A172 (cell line): ENCODE measurements at places on chromosomes 16 and 17.

- peak; percentile 96 for DNase-seq
These were observed 48.0 kb upstream of the NDRG4 start for GRCh38 chr16:58451945-58452401.

DNA sequence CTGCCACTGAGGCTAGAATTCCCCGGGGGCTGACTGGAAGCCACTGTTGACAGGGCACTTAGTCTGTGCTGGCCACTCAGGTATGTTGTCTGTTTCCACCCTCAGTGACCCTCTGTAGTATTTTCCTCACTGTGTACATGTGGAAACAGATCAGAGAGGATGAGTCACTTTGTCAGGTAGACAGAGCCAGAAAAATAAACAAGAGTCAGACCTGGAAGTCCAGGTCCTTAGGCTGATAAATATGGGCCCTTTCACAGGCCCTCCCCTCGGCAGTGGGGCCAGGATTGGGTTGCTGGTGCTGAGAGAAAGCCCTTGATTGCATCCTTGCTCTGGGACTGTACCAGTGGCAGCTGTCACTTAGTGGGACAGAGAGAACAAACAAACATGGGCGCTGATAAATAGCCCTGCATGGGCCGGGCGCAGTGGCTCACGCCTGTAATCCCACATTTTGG lies 21.3 kb downstream of the PGS1 start:
- no peak for DNase-seq

- DNase-seq: no peak
These were observed 30.8 kb downstream of the OTOA start for GRCh38 chr16:21694609-21695008.

GRCh38 chr17:12853921-12854320 lies 64.6 kb downstream of the ARHGAP44 start:
- no peak for DNase-seq

DNA sequence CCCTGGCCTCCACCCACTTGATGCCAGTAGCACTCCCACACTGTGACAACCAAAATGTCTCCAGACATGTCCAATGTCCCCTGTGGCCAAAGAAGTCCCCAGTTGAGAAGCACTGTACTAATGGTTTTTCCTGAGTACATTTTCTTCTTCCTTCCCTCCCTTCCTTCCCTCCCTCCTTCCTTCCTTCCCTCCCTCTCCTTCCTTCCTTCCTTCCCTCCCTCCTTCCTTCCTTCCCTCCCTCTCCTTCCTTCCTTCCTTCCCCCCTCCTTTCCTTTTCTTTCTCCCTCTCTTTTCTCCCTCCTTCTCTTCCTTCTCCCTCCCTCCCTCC lies 76.7 kb upstream of the CDC42EP4 start:
- DNase-seq: no peak

DNA sequence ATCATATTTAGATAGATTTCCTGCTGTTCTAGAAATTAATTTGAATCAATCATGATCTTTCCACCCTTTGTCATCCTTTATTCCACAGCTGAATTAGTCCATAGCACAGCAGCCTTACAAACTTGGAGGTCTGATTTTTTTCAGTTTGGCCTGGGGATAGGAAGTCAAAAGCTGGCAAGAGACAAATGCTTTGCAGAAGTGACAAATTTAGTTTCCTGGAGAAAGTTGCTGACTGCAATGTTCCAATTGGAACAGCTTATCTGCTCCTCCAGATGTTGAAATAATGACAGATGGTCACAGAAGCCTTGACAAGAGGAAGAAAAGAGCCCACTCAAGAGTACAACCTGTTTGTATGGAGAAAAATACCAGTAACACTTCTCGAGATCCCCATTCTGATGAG lies 1276.1 kb upstream of the CDH8 start:
- no peak for DNase-seq

DNA sequence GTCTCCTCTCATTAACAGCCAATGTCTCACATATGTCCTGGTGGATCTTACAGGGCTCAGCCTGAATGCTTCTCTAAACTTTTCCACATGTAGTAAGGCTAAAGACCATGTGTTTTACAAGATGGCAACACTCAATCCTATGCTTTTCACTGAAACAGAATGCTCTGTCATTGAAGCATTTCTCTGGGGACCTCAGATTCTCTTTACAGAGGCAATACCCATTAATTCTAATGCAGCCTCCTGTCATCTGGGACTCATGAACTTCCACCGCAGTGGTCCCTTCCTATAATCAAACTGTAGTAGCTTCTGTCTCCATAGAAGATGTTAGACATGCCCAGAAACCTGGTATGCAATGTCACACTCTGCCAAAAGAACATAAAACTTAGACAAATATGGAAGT lies 926.6 kb upstream of the RBFOX1 start:
- DNase-seq: no peak

- DNase-seq: no peak
These were observed 870 bp upstream of the CTRB2 start for GRCh38 chr16:75207831-75208230.

DNA sequence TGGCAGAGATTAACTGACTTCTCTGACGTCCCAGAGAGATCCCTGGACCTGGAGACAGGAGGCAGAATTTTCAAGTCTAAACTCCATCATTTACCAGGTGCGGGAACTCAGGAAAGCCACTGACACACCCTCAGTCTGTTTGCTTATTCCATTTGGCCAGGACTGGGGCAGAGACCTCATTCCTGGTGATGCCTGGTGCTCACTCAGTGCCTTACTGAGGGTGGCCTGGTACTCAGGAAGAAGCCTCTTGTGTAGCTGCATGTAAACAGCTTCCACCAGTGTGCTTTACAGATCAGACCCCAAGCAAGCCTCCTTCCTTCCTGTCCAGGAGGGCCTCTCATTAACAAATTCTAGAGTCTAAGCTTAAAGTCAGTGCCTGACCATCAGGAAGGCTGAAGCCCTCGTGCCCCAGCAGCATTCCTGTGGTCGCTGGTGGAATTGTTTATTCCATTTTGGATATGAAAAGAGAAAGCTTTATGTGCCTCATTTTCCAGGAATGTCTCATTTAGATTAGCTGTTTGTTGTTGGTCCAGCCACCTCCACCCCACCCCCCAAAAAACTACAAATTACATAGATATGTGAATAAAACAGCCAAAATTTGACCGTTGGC lies 236.1 kb upstream of the CDH5 start:
- DNase-seq: peak; percentile 90

GRCh38 chr17:72822358-72823023 lies 270.0 kb downstream of the SLC39A11 start:
- no peak for DNase-seq

- DNase-seq: no peak
These were observed 82.1 kb upstream of the GNAO1 start for GRCh38 chr16:56109205-56109604.

DNA sequence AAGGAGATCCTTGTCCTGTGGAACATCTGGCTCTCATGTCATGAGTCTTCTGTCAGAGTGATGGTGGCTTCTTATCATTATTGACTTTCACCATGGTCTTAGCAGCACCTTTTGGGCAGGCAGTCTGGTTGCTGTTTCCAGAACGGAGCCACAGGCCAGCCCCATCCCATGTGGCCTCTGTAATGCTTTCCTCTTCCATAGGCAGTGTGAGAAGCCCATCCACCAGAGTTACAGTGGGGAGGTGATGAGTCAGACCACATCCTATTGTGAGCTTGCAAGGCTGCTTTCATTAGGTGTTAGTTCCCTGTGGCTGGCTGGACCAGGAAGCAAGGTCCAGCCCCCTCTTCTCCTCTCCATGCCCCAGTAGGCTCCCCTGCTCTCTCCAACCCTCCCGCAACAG lies 30.8 kb upstream of the SPACA3 start:
- no peak for DNase-seq

GRCh38 chr17:16423226-16423872 lies 8.0 kb downstream of the TRPV2 start:
- no peak for DNase-seq

GRCh38 chr17:65278820-65279184 lies 141.6 kb downstream of the RGS9 start:
- DNase-seq: no peak

GRCh38 chr16:47519996-47520679 lies 59.0 kb downstream of the PHKB start:
- no peak for DNase-seq

DNA sequence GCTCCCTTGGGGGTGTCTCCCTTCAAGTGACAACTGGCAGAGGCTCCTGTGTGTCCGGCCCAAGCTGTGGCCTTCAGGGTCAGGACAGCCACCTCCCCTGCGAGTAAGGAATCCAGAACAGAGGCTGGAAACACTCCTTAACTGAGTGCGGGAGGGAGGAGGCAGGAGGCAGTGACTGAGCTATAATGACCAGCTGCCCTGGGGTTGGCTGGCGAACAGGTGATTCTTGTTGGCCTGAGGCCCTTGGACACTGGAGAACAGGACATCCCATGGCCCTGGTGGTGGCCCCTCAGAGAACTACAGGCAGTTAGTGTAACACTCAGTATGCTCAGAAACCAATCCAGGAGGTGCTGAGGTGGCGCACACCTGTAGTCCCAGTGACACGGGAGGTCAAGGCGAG lies 9.4 kb upstream of the SNAI3 start:
- DNase-seq: no peak

DNA sequence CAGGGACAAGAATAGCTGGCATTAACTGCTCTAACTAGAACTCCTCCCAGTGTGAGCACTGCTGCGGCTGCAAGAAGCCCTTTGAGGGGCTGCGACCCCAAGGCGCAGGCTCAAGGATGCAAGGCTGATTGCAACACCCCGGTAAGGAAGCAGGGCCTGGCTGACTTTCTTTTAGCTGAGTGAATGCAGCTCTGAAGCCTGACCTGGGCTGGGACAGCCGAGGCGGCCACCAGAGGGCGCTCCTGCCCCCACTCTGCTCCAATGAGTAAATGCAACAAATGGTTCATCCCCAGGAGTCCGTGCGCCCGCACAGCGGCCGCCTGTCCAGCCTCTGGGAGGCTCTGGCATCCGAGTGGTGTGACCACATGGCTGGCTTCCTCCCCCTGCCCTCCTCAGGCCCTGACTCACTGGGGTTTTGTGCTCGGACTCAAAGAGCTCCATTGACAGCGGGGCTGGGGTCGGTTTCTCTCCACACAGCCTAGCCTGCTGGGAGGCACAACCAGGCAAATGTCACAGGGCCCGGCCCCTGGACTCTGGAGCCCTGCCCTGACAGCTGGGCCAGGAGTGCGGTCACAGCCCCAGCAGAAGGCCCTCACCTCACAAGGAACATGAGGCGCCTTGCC lies at the start of gene SMIM5:
Gene SMIM5, plus strand, starts transcription at position 572 of the 623 bp plus-strand sequence. CDS start 6,768 bp downstream, outside the sequence.
- DNase-seq: peak; percentile 81

DNA sequence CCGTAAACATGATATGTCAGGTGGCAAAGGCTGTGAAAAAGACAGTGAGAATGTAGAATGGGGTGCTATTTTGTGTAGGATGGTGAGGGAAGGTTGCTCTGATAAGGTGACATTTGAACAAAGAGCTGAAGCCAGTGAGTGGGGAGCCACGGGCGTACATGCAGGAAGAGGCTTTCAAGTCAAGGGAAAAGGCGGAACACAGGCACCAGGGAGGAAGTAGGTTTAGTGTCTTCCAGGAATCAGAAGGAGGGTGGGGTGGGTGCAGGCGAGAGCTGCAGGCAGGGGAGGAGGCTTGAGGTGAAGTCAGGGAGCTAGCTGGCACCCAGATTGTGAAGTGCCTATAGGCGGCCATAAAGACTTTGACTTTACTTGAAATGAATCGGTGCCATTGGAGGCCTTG lies 14.1 kb downstream of the ZFP90 start:
- DNase-seq: no peak

GRCh38 chr17:6587310-6587709 lies 31.0 kb upstream of the PITPNM3 start:
- DNase-seq: no peak

GRCh38 chr17:34626121-34626681 lies 46.8 kb downstream of the TMEM132E start:
- no peak for DNase-seq

- DNase-seq: no peak
These were observed 538.7 kb upstream of the HSBP1 start for GRCh38 chr16:83269048-83269447.

DNA sequence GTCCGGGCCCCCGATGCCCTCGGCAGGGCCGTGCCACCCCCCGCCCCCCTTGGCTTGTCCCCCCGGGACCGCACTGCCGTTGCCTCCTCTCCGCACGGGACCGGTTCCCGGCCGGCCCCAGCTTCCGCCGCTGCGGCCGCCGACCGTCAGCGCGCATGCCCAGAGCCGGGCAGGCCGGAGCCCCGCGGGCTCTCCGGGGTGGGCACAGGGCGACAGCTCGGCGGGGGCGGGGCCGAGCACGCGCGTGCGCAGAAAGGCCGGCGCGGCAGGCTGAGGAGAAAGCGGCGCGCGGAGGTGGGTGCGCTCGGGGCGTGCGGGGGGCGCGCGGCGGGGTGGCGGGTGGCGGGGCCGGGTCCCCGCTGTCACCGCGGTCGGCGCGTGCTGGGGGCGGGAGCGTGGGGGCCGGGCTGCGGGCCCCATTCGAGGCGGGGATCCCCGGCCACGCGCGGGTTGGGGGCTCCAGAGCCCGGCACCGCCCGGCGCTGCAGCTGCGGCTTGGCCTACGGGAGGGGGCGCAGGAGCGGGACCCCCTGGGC lies at the start of gene TBC1D24:
Gene TBC1D24, plus strand, starts transcription at position 251 of the 536 bp plus-strand sequence. CDS start 21,022 bp downstream, outside the sequence.
- peak; percentile 57 for DNase-seq

DNA sequence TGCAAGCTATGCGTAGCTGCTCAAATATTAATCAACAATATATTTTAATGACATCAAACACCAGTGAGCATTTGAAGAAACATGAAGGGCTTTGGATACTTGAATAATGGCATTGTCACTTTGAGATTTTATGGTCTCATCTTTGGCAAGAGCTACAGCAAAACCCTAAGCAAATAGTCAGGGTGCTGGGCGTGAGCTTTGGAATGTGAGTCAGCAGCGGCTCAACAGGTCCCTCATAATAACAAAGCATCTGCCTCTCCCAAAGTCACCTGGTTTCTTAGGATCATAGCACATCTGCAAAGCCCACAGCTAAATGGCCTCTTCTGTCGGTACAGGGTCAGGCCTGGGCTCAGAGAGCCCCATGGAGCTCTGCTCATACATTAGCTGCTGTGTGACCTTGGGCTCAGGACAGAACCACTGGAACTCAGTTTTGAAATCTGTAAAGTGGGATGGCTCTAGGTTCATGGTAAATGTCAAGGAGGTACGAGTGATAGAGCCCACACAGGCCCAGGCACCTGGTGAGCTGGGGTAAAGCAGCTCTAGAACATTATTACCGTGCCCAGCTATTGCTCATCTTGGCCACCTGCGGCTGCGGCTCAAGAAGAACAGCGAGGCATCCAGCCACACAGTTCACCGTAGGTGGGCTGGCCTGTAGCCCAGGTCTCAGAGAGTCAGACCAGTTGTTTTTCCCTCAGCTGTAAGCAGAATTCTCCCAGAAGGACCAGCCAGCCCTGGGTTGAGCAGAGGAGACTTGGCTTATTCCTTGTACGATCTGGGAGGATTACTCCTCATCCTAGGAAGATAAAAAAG lies 544.5 kb upstream of the CDH11 start:
- peak; percentile 62 for DNase-seq

DNA sequence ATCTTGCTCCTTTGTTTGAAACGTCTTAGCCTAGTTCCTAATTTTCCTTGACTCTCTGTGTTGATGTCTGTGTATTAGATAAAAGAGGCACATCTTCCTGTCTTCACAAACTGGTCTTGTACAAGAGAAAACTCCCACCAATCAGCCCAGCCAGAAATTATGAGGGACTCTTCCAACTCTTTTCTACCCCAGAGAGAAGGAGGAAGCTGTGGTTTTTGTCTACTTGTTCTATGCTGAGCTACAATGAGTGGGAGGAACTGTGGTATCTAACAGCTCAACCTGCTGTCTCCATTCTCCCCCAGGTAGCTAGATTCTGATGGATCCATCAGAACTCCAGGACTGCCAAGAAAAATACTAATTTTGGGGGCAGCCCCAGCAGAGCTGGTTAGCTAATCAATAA lies 392.5 kb downstream of the HS3ST3B1 start:
- DNase-seq: no peak
